ENCODE measurements at places on chromosomes 12 and 14.

DNA sequence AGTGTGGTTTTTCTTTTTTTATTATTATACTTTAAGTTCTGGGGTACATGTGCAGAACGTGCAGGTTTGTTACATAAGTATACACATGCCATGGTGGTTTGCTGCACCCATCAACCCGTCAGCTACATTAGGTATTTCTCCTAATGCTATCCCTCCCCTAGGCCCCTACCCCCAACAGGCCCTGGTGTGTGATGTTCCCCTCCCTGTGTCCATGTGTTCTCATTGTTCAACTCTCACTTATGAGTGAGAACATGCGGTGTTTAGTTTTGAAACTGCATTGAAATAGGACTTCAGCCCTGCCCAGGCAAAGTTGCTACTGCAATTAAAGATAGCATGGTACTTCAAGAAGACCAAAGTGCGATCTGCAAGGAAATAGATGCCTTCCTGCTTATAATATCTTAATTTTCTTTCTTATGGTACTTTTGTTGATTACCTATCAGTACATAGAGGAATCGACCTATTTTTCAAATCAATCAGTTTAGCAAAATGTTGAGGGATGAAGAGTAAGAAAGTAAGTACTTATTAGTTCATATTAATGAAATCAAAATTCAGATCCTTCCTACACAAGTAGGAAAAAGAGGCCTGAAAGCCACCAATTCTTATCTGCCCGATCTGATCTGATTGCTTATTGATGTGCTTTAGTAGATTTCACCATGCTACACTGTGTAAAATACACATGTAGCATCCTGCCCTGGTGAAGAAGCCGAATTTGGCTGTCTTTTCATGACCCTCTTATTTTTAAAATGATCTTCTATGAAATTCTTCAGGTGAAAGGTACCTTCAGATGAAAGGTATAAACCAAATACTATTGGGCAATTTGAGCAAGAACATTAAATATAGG, 1.6 kb downstream of the LTA4H start:
- no peak for DNase-seq

DNA sequence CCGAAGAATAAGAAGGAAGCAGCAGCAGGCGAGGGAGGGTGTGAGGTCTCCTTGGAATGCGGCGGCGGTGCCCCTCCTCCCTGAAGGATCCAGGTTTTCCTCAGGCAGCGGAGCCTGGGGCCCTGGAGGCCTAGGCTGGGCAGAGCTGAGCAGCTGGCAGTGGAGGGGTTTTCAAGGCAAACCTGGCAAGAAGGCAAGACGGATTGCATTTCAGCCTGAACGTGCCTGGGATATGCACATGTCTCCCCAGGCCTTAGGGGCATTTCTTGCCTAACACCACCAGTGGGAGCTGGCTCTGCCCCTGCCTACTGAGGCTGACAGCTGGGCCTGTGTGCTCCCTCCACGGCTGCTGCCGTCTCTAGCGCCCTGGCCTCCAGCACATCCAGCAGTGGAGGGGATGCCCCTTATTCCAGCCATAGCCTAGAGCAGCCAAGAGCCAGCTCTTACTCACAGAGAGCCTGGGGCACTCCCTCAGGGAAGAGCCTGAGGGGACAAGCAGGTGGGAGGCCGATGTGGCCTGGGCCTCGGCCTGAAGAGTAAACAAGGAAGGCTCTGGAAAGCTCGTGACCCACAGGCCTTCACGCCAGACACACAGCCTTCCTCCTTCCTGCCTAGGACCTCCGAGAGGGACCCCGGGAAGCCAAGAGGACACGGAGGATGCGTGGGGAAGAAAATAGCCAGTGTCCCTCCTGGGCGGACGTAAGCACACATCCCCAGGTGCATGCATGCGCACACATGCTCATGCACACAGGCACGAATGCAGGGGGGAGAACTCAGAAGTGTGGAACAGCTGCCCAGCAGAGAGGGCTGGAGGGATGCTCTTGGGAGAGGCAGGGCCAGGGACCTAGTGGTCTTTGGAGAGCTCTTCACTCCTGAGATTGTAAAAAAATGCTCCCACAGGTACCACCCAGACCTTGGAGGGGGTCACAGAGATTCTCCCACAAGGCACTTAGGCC, 23.0 kb upstream of the EIF2B2 start:
- no peak for DNase-seq

GRCh38 chr12:131919366-131920156, 9.5 kb upstream of the PUS1 start:
- no peak for DNase-seq

- DNase-seq, result no peak
These were observed 345.6 kb downstream of the PAWR start for GRCh38 chr12:79344855-79345847.

GRCh38 chr12:109531411-109531810, 41.9 kb downstream of the MMAB start:
- no peak for DNase-seq

- DNase-seq, result no peak
These were observed 33.9 kb downstream of the STON2 start for GRCh38 chr14:81366214-81366613.

DNA sequence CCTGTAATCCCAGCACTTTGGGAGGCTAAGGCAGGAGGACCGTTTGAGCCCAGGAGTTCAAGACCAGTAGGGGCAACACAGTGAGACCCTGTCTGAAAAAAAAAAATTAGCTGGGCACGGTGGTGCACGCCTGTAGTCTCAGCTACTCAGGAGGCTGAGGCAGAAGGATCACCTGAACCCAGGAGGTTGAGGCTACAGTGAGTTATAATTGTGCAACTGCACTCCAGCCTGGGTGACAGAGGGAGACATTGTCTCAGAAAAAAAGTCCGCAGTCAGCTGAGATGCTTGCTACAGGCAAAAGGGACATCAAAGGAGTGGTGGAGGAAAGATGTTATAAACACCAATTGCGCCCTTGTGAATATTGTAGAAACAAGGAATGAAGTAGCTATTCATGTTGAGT, 77.8 kb downstream of the NDUFA12 start:
- DNase-seq, result no peak

DNA sequence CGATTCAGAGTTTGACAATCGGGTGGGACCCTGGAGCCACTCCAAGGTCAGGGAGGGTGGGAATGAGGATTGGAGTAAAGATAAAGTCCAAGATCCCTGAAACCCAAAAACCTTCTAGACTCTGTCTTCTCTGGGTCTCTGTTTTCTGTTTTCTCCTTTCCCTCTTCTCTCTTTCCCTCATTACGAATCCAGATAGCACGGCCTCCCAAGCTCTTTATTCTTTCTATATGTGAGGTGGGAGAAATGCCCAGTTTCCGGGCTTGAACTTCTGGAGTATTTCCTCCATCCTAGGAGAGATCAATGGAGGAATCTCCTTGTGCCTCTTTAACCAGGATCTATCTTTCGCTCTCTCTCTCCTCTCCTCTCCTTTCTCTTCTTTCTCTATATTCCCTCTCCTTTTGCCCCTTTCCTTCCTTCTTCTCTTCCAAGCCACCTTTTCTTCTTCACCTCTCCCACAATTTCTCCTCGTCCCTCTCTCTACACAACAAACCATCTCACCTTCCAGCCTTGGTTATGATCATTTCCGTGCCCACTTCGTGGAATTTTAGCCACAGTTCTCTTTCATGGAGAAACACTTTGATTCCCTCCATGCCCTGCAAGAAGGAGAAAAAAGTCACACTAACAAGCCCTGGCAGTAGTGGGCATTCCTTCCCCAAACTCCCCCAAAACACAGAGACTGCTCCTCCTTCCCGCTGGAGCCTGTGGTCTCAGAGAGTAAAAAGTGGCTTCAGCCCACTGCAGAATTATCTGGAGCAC, 4.4 kb downstream of the TBX5 start:
- DNase-seq, result no peak

DNA sequence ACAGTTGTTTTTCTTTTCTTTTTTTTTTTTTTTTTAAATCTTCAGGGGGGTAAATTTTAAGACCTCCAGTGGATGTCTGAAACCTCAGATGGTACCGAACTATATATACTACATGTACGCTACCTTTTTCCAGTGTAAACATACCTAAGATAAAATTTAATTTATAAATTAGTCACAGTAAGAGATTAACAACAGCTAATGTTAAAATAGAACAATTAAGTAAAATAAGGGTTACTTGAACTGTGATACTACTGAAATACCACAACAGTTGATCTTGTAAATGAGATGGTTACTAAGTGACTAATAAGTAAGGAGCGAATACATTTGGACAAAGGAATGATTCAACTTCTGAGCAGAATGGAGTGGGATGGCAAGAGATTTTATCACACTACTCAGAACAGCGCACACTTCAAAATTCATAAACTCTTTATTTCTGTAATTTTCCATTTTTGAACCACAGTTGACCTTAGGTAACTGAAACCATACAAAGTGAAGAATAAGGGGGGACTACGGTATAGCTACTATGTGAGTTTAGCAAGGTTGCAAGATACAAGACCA, 80.5 kb upstream of the PCED1B start:
- no peak for DNase-seq
